T-helper 2 cell (primary cell): ENCODE measurements at places on chromosomes 3 and 15.

- DNase-seq = no peak
These were observed 1.0 kb downstream of the SEMA3B start for GRCh38 chr3:50269977-50270413.

DNA sequence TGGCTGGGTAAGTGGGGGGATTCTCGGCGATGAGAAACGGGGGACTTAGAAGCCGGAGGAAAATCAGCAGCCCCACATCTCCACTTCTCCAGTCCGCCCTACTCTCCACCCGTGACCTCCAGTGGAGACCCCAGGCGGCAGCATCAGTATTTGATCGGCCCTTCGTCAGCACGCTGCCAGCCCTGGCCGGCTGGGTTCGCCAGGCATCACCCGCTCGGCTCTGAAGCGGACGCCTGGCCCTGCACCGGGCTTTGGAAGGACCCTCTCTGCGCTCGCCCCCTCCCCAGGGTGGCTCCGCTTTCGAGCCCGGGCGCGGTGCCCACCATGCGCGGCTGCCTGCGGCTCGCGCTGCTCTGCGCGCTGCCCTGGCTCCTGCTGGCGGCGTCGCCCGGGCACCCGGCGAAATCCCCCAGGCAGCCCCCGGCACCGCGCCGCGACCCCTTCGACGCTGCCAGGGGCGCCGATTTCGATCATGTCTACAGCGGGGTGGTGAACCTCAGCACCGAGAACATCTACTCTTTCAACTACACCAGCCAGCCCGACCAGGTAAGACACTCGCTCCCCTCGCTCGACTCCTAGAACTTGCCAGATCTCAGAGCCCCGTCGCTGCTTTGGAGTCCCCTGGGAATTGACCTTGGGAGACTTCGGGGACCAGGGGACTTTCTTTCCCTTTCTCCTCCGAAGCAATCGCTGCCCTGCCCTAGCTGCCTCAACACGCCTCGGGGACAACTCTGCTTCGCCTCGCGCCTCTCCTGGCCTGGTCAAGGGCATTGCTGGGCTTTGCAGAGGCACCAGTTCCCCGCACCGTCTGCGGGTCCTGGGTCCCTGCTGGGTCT is 561 bp downstream of the SIDT1 start:
- peak; percentile 14 for DNase-seq

- no peak for DNase-seq
These were observed 4.8 kb upstream of the ARPIN start for GRCh38 chr15:89917442-89918101.

DNA sequence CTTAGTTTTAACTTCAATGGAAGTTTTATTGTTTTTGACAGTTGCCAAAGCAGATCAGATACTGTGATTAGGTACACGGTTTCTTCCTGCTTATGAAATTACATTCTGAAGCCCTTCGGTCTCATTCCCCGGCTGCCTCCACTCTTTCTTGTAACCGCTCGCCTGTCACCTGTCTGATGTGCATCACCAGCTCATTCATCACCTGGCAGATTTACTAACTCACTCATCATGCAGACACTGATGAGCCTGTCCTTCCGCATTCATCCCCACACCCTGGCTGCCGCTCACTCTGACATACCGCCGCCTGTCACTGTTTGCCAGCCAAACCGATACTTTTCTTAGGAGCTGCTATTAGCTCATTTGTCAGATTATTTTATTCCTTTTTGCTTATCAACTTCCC is 82.8 kb upstream of the NSMCE3 start:
- no peak for DNase-seq

GRCh38 chr15:94145046-94145445 is 86.3 kb upstream of the MCTP2 start:
- DNase-seq = no peak

DNA sequence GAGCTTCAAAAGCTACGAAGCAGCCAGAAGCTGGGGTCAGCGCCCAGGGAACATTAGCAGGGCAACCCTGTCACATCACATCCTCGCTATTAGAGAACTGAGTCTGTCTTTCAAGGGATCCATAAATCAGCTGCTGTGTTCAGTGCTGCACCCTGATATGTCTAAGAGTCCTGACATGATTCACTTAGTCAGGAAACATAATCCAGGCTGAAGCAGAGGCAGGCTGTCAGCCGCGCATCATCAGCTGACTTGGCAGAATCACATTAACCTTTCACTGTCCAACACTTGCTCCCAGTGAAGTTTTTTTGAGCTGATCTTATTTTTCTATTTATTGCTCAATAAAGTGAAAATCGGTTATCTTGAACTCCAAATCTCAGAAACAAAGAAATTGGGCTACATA is 23.5 kb downstream of the MYH15 start:
- DNase-seq = no peak

GRCh38 chr15:71015342-71015741 is 99.9 kb upstream of the THSD4 start:
- DNase-seq = no peak

- no peak for DNase-seq
These were observed 244.4 kb downstream of the SOX2 start for GRCh38 chr3:181956122-181956521.

DNA sequence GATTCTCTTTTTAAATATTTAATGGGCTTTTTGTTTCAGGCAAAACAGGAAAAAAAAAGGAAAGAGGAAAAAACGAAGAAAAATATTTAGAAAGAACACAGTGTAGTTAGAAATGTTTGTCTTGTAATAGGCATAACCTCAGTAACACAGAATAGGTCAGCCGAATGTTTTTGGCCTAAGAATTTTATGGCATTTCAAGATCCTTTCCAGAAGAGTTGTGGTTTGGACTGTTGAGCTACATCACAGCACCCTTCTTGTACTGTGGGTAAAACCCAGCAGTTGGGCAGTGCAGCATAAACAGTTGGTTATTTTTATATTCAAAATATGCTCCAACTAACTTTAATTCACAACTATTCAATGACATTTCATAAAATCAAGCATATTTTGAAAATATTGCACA is 474.4 kb upstream of the AGTR1 start:
- no peak for DNase-seq

DNA sequence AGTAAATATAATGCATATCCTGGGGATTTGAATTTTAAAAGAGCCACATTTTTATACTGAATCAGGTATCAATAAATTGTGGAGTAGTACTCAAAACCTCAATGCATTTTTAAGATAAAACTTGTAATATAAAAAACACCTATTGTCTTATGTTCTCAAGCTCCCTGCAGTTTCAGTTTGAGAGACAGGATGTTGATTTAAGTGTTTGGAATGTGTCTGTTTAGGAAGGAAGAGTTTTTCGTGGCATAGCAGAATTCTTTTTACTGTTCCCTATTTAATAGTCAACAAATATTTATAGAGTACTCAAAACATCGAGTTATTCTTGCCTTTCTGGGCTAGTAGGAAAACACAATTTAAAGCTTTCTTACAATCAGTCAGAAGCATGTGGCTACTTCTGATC is 146.1 kb upstream of the BCHE start:
- no peak for DNase-seq

DNA sequence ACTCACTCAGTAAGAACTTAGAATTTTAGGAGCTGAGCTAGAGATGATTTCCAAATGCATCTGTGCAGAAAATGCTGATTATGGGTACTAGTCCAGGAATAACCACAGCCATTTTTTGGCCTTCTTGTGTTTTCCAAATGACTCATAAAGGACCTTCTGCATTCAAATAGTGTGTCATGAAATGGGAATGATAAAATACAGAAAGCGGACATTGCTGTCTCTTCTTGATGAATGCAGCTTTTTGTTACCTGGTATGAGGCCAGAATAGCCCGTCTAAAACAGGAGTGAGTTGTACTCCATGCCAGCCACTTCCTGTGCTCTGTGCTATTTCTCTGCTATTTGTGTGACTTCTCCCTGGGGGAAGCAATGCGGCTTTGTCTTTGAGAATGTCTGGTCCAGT is 20.5 kb upstream of the FRMD5 start:
- DNase-seq = no peak

GRCh38 chr3:141863491-141863890 is 13.0 kb upstream of the ATP1B3 start:
- DNase-seq = no peak

DNA sequence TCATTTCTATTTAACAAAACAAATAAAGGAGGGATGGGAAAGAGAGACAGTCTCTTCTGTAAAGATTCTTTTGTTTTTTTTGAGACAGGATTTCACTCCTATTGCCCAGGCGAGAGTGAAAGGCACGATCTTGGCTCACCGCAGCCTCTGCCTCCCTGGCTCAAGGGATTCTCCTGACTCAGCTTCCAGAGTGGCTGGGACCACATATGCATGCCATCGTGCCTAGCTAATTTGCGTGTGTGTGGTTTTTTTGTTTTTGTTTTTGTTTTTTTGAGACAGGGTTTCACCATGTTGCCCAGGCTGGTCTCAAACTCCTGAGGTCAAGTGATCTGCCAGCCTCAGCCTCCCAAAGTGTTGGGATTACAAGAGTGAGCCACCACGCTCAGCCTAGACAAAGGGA is 23.3 kb downstream of the STAG1 start:
- DNase-seq = no peak

DNA sequence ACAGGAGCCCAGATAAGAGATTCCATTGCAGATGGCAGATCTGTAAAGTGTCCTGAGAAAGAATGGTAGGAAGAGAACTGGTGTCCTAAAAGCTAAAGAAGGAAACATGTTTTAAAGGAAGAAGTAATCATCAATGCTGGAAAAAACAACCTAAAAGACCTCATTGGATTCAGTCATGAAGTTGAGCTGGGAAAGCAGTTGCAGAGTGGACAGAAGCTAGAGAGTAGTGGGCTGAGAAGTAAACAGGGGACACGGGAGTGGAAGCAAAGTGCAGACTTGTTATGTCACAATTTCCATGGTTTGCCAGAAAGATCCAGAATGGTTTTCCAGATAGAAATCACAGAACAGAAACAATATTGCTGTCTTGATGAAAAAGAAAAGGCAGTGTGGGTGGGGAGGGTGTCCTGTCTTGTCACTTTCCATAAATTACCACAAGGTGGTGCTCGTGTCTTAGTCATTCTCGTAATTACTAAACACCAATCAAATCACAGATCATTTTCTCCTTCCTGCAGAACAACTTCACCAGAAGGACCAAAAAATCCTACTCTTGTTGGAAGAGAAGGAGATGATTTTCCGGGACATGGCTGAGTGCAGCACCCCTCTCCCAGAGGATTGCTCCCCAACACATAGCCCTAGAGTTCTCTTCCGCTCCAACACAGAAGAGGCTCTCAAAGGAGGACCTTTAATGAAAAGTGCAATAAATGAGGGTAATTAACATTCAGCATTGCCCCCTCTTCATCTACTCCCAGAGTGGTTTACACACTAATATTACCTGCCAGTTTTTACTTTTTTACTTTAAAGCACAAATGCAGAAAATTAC is 64.5 kb downstream of the KLHL25 start:
- no peak for DNase-seq

GRCh38 chr15:74414603-74415338 is 19.0 kb downstream of the SEMA7A start:
- DNase-seq = peak; percentile 33

GRCh38 chr3:66483006-66483405 is 17.8 kb downstream of the LRIG1 start:
- DNase-seq = no peak

DNA sequence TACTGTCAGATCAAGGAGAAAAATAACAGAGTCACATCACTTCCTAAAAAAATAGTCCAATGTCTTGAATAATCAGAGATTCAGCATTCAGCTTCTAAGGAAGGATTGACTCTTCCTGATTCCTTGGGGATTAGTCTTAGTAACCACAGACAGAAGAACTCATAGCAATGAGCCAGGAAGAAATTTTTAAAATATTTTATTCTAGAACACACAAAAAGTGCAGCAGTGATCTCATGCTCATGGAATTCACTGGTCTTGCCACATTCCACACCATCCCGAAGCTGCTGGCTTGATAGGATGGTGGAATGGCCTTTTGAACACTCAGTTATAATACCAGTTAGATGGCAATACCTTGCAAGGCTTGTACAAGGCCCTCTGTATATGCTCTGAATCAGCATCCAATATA is 43.0 kb upstream of the ABI3BP start:
- no peak for DNase-seq

DNA sequence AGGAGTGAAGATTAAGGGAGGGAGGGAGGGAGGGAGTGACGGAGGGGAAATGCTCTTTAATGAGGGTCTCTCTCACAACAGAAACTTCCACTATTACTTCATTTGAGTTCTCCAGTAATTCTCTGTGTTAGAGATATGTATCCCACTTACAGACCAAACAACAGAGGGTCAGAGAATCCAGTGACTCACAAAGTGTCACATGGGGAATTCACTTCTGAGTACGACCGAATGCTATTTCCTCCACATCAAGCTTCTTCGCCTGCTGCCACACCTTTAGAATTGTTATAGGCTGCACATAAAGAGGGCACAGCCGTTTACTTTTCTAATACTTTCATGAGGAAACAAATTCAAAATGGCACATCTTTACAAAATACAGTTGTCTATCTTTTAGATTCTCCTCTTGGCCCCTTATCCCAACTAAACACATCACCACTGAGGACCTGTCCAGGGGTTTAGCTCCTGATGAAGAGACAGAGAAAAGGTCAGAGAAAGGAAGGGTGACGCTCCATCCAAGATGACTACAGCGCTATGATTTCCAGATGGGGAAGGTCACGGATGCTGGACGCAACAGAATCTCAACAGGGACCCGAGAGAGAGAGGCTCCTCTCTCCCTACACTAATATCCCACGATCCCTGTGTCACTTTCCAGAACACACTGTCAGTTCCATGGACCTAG is 119.0 kb downstream of the XXYLT1 start:
- DNase-seq = no peak

- DNase-seq = no peak
These were observed 58.3 kb downstream of the TASOR start for GRCh38 chr3:56624725-56625124.

GRCh38 chr3:156676768-156677479 is 2.5 kb downstream of the TIPARP start:
- DNase-seq = no peak

DNA sequence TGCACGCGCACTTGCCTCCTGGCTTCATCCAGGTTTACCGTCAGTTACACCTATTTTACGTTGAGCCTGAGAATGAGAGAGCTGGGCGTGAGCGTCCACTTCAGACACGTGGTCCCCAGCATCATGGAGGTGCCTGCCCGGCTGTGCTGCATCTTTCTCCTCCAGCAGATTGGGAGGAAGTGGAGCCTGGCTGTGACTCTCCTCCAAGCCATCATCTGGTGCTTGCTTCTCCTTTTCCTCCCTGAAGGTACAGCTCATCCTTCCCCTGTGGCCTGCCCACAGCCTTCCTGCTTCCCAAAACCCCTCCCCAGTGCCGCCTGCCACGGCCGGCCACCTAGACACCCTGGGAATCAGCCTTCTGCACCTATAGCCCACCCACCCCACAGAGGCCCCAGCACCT is 31.6 kb downstream of the SLC22A14 start:
- no peak for DNase-seq

DNA sequence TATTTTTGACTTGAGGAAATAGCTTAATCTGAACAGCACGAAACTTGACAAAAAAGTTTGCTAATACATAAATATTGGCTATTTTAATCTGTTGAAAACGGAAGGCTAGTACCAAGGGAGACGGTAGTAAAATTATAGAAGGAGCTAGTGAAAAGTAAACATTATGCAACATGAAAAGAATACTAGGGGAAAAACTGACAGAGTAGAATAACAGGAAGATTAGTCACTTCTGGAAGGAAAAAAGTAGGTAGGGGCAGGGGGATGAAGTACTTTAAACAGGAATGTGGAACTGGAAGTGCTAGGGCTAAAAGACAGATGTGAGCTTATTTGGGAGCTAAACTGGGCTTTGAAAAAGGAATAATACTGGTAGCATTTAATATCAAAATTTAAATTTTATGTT is 60.1 kb downstream of the MBNL1 start:
- DNase-seq = no peak

- DNase-seq = no peak
These were observed 6.6 kb upstream of the TBL1XR1 start for GRCh38 chr3:177203689-177204395.

- no peak for DNase-seq
These were observed 55.4 kb upstream of the PIAS1 start for GRCh38 chr15:67998599-67999133.
